ENCODE measurements at places on chromosomes 4 and X. TPM values are rescaled to one million over a fixed set of nuclear protein-coding genes. Genes with fewer than 3 reads are reported as not detected.

DNA sequence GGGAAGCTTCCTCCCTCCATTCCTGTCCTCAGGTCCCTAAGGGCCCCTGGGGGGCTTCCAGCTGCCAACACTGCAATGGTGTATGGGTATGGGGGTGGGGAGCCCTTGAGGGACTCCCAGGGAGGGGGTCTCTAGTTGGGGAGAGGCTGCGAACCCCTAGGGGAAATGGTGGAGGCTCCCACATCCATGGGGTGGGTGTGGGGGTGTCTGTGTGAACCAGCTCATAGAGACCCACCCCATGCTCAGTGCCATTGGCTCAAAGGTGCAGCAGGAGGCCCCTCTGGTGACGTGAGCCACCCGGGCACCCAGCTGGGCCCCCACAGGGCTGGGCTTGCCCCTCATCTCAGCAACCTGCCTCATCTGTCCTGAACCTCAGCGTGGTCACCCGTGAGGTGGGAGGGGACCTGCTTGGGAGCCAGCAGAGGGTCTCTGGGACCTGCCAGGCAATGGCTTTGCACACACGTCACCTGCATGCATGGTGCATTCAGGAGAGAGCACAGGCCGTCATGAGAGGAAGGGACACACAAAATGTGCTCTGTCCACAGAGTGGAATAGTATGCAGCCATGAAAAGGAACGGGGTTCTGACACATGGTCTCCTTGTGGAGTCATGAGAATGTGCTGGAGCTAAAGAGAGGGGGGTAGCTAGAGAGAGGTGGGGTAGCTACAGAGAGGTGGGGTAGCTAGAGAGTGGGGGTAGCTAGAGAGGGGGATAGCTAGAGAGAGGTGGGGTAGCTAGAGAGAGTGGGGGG, 22.7 kb upstream of the PLCXD1 start:
- no peaks in the 10 kb centered on the region for H3K27me3 ChIP-seq
- no peak overlapping the region for H3K4me3 ChIP-seq
- no peaks in the 10 kb centered on the region for H3K4me1 ChIP-seq
- H3K36me3 ChIP-seq = no peaks in the 10 kb centered on the region

DNA sequence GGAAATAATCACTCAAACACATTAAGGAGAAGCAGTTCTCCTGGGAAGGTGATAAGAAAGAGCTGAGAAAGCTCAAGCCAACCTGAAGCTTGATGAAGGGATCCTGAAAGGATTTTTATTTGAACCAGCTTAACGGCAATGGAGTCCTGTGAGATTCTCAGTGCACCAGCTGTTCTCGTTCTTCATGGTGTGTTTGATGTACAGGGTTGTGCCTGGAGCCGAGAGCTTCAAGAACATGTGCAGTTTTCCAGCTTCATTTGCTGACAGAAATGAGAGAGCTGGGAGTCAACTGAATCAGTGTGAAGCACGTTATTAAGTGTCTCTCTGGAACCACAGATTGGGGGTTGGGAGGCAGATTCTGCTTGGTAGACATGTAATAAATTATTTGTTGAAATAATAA, 115.7 kb downstream of the ANKRD50 start:
- no peak overlapping the region for H3K4me3 ChIP-seq
- no peak overlapping the region for H3K27ac ChIP-seq
- DNase-seq = no peak
- H3K4me1 ChIP-seq = no peaks in the 10 kb centered on the region
- no peaks in the 10 kb centered on the region for H3K36me3 ChIP-seq

NUP62CL gene
- total RNA-seq = 2.7 TPM

SUPT20HL1 gene
- not detected for total RNA-seq

SPACA5 gene
- total RNA-seq = not detected

MAGEB10 gene
- not detected for total RNA-seq

ENPP6 gene
- total RNA-seq = not detected
